ENCODE measurements at places on chromosomes 4 and X.

GRCh38 chr4:46270986-46271596 lies 118.8 kb downstream of the GABRA2 start:
- DNase-seq, result no peak

GRCh38 chr4:42151568-42152506 lies 618 bp downstream of the BEND4 start:
- DNase-seq, result no peak

GRCh38 chrX:124030520-124030919 lies 69.0 kb downstream of the STAG2 start:
- DNase-seq, result no peak

DNA sequence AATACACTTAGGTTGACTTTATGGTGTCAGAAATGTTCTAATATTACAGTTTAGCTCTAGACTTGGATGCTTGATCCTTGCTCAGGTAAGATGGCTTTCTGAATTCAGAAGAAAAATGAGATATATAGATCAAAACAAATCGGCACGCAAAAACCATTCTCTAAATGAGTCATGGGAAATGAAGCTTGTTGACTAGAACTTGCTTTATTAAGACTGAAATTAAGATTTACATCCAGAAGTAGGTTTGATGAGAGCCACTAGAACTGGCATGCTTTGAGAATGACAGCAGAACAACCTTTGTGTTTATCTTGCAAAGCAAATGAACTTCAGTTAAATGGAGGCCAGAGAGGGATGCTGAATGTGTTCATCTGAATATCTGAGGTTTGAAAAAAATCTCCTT lies 304.9 kb upstream of the KLF3 start:
- DNase-seq, result no peak

DNA sequence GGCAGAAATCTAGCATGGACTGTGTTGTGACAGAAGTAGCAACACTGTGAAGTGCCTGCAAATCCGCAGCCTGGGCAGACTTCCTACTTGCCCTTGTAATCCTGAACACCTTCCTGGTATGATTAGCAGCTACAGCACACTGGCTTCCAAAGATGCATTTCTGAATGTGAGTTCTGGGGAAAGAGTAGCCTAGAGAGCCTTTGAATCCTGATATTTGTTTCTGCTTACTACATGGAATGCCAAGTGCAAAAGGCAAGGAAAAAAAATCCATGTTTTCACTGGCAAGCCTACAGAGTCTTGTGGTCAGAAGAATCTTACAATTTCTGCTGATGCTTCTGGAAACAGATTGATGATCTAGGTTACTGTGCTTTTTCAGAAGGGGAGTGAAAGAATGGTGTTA lies 223.7 kb downstream of the COL25A1 start:
- no peak for DNase-seq

GRCh38 chr4:59060002-59060846 lies 1950.0 kb upstream of the IGFBP7 start:
- DNase-seq, result no peak

GRCh38 chrX:46575991-46576392 lies 2.4 kb downstream of the CHST7 start:
- no peak for DNase-seq

DNA sequence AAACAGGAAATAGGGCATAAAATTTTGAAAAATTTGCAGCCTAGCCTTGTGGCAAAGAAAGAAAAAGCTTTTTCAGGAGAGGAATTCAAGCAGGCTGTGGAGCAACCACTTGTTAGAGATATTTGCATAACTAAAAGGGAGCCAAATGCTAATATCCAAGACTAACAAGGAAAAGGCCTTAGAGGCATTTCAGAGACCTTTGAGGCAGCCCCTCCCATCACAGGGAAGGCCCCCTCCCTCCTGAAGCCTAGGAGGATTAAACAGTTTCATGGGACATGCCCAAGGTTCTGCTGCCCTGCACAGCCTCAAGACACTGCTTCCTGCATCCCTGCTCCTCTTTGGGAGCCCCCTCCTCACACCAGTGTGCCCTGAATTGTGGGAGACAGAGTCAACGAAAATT lies 275.4 kb upstream of the SFRP2 start:
- DNase-seq, result no peak

DNA sequence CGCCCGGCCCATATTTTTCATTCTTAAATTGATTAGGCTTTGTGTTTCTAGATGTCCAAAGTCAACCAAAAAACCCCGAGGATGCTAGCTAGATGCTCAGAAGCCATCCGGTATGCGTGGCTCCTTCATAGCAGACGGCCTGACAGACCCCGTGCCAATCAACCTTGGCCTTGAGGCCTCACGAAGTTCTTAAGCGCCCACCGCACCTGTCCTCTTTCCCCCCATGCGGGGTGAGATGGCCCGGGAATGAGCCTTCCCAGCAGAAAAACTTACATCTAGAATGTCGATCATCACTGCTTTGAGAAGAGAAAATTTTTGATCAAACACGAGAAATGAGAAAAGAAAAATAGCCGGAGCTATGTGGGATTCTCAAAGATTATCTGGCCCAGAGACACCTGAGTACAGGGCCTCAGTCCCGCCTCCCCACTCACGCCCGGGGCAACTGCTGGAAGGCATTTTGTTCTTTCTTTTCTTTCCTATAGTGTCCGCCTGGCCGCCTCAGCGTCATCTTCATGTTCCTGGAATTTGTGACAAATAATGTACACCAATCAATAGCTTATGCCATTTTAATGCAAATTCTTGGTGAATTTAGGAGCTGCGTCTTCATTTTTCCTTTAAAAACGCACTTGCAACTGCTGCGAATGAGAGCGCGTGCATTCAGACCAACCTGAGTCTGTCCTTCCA lies 1.6 kb upstream of the NAT8L start:
- no peak for DNase-seq

DNA sequence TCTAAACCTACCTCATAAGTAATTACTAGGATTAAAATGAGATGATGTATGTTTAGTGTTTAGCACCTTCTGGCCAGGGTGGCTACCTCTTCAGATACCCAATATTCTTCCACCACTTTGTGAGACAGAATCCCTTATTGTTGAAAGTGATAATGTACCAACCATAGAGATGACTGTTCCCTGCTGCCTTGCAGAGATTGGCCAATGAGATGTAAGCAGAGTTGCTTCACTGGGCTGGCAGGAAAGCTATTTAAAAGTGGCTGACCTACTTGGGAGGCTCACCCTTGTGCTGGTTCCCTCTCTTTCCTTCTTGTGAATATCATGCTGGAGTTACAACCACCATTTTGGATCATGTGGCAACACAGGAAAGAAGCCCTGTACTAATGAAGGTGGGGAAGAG lies 58.9 kb downstream of the TMEM154 start:
- no peak for DNase-seq

DNA sequence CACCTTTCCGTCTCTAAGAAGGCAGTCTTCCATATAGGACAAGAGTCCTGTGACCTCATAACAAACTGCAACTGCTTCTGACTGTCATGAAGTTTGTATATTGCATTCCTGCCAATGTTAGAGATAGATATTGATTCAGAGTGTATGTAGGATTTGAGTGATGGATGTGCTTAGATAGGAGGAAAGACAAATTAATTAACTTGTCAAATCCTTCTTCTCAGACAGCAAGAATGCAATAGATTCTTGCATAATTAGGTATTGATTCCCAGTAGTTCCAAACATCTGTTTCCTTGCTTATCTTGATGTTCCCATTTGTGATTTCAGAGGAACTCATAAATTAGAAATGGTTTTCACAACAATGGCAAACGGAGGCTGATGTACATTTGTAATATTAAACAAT lies 555.3 kb downstream of the TRAM1L1 start:
- DNase-seq, result no peak

DNA sequence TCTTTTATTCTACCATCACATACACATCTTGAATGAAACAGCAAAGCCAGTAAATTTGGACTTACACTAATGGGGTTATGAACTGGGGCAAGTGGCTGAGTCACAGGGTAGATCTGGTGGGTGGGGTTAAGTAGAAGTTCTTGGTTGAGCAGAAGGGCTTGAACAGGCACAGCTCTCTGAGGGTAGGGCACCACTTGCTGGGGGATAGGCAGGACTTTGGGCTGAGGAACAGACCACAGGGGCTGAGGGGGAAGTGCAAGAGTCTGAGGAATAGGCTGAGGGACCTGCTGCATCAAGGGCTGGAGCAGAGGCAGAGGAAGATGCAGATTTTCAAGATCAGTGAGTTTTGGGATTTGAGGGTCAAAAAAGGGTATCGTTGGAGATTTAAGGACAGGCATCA lies 8.3 kb downstream of the CSN2 start:
- DNase-seq, result no peak

GRCh38 chr4:152364383-152364782 lies 171.5 kb downstream of the FBXW7 start:
- no peak for DNase-seq

Data from coronary artery (tissue), 2 donors.